ENCODE measurements at places on chromosomes 6 and 20. TPM values are rescaled to one million over a fixed set of nuclear protein-coding genes. Genes with fewer than 3 reads are reported as not detected.

COX4I2 gene
- 1.6 TPM for total RNA-seq

GFRAL gene
- not detected for total RNA-seq

- H3K27me3 ChIP-seq = no peaks in the 10 kb centered on the region
- peak overlapping the region; percentile 97 for H3K27ac ChIP-seq
- no peak for DNase-seq
Observed at GRCh38 chr6:145733207-145733606, 2.1 kb downstream of the EPM2A start.

DNA sequence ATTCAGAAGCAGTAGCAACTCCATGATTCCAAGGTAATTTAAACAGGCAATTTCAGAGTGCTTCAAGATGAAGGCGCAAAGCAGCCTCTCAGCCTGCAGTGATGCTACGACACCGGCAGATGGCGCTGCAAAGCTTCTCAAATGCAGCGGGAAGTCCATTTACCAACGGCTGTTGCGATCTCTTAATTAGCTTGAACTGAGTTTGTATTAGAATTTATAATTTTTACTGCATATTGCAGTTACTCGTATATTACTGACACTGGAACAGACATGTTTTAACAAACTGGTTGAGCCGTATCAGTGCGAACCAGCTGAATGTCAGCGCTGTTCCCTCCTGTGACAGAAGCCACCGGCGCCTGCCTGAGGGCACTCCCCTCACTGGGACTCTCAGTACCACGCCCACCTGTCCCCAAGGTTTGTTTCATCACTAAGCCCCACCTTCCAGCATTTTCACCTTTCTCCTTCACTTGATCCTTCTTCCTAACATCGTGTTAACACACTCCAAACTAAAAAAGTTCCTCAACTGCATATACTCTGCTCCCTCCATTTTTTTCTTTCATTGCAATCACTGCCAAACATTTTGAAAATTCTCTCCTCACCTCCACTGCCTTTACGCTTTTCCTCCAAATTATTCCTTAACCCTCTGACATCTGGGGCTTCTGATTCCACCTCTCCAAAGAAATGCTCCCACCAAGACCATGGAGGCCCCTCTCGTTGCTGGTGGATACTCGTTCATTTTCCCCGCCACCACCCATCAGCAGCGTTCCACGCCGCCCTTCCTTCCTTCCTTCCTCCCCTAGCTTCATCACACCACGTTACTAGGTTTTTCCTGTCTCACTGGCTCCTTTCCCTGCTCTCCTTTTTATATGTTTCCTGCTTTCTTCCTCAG, 14.5 kb downstream of the GNL1 start:
- H3K27ac ChIP-seq = no peak overlapping the region
- H3K27me3 ChIP-seq = no peaks in the 10 kb centered on the region
- H3K4me1 ChIP-seq = no peaks in the 10 kb centered on the region
- peak; percentile 81 for DNase-seq
- no peaks in the 10 kb centered on the region for H3K36me3 ChIP-seq

DNA sequence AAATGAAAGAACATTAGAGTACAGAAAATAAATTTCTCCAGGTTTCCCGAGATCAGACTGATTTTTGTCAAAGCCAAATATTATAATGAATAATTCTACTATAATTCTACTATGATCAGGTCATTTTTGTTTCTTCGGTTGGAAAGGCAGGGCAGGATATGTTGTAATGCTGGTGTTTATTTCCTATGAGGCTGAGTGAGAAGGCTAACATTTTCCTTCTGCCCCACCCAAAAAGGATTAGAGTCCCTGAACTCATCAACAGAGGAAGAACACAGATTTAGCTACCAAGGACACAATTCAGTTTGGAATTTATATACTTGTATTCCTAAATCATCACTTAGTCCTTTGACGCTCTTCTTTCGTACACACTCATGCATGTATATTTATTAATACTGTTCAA, 318.9 kb downstream of the SYNE1 start:
- H3K4me3 ChIP-seq = no peak overlapping the region
- DNase-seq = no peak
- no peaks in the 10 kb centered on the region for H3K36me3 ChIP-seq
- peaks cover 5% of the 10 kb centered on the region for H3K4me1 ChIP-seq
- no peaks in the 10 kb centered on the region for H3K27me3 ChIP-seq
